SJSA1 (cell line): ENCODE measurements at places on chromosomes 2 and 18. TPM values are rescaled to one million over a fixed set of nuclear protein-coding genes. Genes with fewer than 3 reads are reported as not detected.

UGT1A3 gene
- not detected in 2 replicates for total RNA-seq

DNA sequence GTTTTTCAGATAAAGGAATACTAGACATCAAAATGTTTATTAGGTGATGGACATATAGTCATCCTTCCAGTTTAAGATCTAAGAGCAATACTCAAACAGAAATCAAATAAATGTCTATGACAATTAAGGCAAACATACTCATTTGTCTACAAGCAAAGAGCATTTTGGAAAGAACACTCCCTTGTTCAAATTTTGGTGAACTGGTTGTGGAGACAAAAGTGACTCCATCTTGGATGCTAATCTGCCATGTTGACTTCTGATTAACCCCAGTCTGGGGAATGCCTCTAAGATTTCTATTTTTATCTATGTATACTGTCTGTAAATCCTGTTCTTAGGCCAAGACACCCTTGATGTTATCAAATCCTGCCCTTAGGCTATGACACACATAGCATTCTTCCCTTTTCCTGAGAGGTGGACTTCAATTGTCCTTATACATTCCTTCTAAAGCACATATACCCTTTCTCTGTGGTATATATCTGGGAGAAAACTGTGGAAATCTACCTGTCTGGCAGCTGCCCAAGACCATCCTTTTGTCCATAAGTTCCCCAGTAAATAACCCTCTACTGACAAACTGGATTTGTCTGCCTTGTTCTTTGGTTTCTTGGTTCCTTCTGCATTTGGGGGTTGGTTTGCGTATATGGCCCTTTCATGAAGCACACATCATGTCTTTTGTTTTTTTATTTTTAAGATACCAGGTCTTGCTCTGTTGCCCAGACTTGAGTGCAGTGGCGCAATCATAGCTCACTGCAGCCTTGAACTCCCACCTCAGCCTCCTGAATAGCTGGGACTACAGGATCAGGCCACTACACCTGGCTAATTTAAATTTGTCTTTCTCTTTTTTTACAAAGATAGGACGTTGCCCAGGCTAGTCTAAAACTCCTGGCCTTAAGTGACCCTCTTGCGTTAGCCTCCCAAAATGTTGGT, 12.5 kb upstream of the PLEKHM3 start:
- no peak for DNase-seq

FSIP2 gene
- total RNA-seq: not detected in 2 replicates

DNA sequence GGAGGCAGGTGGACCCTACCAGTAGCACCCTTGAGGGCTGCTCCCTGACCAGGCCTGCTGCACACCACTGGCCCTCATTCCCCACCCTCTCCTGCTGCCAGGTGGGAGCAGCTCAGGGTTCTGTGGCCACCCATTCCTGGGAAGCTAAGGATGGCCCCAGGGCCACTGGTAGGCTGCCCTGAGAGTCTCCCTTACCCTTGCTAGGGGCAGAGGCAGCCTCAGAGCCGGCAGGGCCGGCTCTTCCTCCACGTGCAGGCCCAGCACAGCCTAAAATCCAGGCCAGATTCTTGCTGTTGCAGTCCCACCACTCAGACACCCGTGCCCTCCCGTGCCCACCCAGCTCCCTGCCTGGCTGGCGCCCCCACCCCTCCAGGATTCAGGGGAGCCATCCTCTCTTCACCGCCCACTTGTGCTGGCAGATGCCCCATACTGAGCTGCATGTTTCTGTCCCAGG, 199.0 kb downstream of the EIPR1 start:
- no peak for DNase-seq

DNA sequence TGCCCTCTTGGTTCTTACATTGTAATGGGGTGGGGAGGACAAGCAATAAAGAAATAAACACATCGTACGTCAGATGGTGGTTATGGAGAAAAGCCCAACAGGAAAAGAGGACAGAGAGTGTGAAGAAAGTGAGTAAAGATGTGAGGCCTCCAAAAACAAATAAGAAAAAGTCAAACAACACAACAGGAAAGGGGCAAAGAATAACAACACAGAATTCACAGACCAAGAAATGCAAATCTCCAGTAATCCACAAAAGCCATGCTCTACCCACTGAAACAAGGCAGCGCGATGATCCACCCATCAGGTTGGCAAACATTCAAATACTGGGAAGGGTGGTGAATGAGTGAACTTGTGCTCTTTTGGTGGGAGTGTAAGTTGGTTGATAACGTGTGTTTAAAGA, 16.7 kb upstream of the DUSP2 start:
- no peak for DNase-seq

DNA sequence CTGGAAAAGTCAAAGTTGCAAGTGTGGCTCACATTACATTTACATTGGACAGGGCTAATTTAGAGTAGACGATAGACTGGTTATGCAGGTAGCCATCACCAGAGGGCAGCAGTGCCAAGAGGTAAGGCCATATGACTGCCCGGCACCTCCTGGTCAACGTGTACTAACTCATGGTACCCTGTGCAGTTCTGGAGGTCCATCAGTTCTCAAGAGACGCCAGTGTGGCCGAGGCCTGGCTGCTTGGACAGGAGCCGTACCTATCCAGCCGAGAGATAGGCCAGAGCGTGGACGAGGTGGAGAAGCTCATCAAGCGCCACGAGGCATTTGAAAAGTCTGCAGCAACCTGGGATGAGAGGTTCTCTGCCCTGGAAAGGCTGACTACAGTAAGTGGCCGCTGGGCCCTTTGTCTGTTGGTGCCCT, 65.8 kb upstream of the EML6 start:
- DNase-seq: no peak

DNA sequence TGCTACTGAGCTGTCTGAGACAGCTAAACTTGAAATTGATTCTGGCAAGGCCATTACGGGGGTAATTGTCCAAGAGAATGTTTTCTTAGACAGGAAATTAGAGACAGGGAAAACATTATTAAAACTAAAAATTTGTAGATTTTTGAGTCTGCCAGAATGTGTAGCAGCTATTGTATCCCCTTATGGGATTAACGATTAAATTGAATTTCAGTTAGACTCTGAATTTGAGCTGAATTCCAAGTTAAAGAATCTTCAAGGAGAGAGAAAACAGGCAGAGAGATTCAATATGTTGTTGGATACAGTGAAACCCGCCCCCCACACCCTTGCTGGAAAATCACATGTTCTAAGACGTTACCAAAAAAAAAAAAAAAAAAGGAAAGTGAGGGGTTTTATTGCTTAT, 32.7 kb upstream of the CCDC68 start:
- no peak for DNase-seq

ARHGEF4 gene
- 3.9 and 6.9 TPM in 2 replicates for total RNA-seq

- DNase-seq: no peak
Observed at GRCh38 chr2:190432567-190433231, 24.5 kb downstream of the MFSD6 start.

DNA sequence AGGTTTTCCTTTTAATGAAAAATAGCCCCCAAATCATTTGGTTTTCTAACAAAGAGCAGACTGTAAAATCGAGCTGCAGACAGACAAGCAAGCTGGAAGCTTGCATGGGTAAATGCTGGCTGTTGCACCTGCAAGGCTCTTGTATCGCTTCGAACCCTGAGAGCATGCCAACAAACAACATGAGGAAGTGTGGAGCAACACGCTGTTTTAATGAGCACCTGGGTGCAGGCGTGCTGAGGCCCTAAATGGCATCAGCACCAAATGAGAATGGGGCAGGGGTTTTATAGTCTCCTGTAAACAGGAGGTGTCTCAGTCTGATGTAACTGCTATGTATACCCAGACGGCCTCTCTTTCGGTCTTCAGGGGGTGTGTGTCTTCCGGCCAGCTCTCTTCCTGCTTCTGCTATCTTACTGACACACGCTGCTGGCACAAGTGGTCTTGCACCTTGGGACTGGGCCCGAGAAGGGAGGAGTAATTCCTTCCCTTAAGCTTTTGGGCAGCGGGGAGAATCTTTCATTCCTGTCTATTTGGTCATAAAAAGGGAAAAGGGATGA, 31.9 kb upstream of the CDH2 start:
- no peak for DNase-seq
